ENCODE measurements at places on chromosomes 7 and 10. TPM values are rescaled to one million over a fixed set of nuclear protein-coding genes. Genes with fewer than 3 reads are reported as not detected.

KCNH2 gene
- total RNA-seq: not detected

LRRC18 gene
- not detected for total RNA-seq

NCF1 gene
- not detected for total RNA-seq

TMEM213 gene
- total RNA-seq: not detected

STEAP1 gene
- total RNA-seq: 8.5 TPM

ZNF92 gene
- 9.8 TPM for total RNA-seq

CDH23 gene
- total RNA-seq: under 0.01 TPM

LRIT1 gene
- total RNA-seq: not detected

PLAC9 gene
- total RNA-seq: 3.9 TPM

FFAR4 gene
- not detected for total RNA-seq

GIMAP4 gene
- 135 TPM for total RNA-seq

PRKAR2B gene
- total RNA-seq: 32.2 TPM

NEURL1 gene
- total RNA-seq: under 0.01 TPM

CPN1 gene
- total RNA-seq: not detected

PPP1R9A gene
- 2.6 TPM for total RNA-seq

ZNF853 gene
- total RNA-seq: 0.54 TPM

COX19 gene
- total RNA-seq: 7.4 TPM

COL13A1 gene
- 18.3 TPM for total RNA-seq

HOGA1 gene
- 0.09 TPM for total RNA-seq

SSC4D gene
- 0.47 TPM for total RNA-seq

NUTM2A gene
- total RNA-seq: 0.19 TPM

UBTD1 gene
- 41.0 TPM for total RNA-seq

AASS gene
- total RNA-seq: 42.1 TPM

VPS50 gene
- total RNA-seq: 33.3 TPM

RSPH10B gene
- total RNA-seq: 0.09 TPM

AUTS2 gene
- 1.1 TPM for total RNA-seq

KIF5B gene
- total RNA-seq: 143 TPM

UNCX gene
- not detected for total RNA-seq

TEX36 gene
- total RNA-seq: not detected

PPP1R17 gene
- not detected for total RNA-seq

TAS2R40 gene
- total RNA-seq: not detected

GLUD1 gene
- 172 TPM for total RNA-seq

ZNF775 gene
- 8.5 TPM for total RNA-seq

MOGAT3 gene
- total RNA-seq: not detected

RPA3 gene
- total RNA-seq: 16.3 TPM
